ENCODE measurements at places on chromosomes 12 and 14.

GRCh38 chr14:21096438-21096837 is 2.0 kb downstream of the ZNF219 start:
- DNase-seq, result no peak

DNA sequence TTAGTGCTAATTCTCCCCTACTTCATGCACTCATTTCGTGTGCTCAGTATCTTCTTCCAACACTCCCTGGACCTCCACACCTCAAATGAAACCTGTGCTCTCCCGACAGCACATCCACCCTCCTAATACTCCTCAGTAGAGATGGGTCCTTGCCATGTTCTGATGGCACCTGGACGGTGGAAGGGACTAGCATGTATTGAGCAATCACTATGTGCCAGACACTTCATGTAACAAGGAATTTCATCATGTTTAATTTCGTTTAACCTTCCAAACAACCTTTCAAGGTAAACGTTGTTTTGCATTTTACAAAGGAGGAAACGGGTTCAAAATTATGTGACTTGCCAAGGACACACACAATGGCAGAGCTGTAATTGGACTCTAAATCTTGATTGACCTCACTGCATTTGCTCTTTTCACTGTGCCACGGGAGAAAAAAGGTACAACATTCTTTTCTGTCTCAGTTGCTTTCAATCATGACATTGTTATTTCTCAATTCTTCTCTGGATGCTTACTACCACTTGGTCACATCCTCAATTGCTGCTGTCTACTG is 12.2 kb upstream of the SLC7A8 start:
- no peak for DNase-seq

DNA sequence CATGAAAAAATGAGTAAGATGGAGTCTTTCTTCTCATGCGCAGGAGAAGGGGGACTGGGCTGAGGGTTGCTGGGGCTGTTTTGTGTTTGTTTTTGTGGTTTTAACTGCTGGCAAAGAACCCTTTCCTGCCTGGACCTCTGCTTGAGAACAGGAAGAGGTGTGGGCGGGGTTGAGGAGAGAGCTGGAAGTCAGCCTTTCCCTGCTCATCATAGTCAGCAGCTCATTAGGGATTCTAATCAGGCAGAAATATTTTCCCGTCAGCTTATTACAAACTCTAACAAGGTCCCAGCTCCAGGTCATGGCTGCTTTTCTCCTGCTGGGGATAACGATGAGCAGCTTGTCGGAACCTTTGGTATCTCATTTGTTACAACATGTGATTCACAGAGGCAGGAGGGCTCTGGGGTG is 185.0 kb upstream of the NRXN3 start:
- DNase-seq, result no peak

GRCh38 chr12:94770791-94771190 is 120.4 kb upstream of the TMCC3 start:
- DNase-seq, result no peak

Measured in SK-N-MC (cell line).